HTR-8/SVneo (cell line): ENCODE measurements at places on chromosomes 3 and 15.

DNA sequence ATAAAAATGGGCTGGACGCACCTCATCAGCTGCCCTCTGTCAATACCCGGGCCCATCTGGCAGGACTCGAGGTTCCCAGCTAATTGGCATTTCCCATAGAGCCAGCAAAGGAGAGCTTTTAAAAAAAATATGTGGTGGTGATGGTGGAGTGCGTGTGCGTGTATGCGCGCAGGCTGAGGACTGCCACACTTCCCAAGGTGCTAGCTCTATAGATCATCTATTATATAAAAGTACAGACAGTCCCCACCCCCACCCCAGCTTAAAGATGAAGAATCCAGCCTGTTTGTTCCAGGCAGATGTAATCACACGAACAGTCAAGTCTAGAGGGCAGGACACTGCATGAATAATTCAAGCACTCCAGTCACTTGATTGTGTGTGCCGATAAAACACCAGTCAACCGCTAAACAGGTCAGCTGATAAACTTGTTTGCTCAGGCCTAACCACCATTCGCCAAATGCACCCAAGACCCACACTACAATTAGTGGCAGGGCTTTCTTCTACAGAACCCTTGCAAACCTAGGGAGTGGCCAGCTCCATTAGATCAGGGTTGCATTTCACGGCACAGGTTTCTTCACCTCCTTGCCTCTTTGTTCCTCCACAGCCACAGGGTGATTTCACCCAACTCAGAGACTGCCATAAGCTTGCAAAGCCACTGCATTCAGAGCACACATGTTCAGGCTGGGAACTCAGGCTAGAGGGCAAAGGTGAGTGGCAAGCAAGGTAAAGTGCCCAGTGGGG, 5.8 kb downstream of the TLE3 start:
- DNase-seq, result no peak

DNA sequence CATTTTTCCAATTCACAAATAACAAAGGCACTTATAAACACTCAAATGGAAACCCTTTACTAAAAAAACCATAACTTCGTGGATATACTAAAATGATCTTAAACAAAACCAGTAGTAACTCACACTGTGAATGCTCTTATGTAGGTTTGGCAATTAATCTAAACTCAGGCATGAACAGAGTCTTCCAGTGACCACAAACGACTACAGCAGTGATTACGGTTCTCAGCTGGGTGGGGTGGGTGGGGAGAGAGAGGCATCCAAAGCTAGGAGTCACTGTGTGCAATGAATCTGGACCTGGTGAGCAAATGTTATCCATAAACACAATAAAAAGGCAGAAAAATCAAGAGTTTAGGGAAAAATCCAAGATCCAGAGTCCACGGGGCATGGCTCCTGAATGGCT, 21.3 kb downstream of the SLC12A8 start:
- DNase-seq, result no peak

DNA sequence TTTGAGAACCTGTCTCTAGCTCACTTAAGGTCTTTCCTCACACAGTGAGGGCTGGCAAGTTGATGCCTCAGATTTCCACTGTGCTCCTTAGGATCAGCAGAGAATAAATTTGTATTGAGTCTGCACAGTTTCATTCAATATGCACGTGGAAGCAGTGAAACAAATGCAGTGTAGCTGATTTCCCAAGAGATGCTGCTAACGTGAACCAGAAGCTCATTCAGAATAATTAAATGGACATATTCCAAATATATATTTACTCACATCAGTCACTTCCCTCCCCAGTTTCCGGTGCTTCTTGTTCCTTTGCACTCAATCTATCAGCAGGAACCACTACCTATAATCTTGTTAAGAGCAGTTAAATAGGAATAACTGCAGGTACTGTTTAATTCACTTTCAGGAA, 86.1 kb downstream of the UNC13C start:
- DNase-seq, result no peak

DNA sequence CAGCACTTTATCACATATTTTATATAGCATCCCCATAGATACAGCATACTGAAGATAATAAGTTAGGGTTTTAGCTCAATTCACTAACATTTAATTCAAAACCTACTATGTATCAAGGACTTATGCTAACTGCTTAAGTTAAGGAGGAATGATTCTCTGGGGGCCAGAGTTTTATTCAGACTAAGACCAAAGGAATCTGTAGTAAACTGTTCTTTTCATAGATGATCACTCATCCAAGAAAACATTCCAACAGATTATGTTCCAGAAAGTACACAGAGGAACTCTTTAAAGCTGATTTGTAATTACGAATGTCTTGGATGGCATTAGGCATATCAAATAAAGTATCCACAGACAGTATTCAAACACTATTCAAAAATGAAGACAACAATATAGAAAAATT, 226.4 kb downstream of the SCAPER start:
- DNase-seq, result no peak

- DNase-seq, result no peak
These were observed 6.5 kb upstream of the OPA1 start for GRCh38 chr3:193586526-193586925.
